ENCODE measurements at places on chromosomes 5 and 9.

DNA sequence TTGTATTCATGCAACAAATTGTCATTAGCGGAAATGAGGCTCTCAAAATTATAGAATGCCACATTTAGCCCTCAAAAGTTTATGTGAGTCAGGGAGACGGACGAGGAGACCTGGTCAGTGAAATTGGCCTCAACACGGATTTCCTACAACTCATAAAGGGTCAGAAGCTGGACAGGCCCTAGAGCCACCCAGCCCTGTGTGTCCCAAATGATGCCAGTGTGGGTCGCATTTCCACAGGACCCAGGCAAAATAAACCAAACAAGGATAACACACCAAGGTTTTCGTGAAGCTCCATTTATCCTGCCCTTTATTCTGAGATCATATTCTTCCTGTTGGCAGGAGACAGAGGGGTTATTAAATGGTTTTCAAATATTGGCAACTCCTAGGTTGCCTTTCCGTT lies 72.0 kb upstream of the COL5A1 start:
- no peak for DNase-seq

- DNase-seq = no peak
Measured at GRCh38 chr5:16383544-16384052, 82.0 kb downstream of the ZNF622 start.

GRCh38 chr5:83375049-83375745 lies 96.3 kb upstream of the VCAN start:
- DNase-seq = no peak

- no peak for DNase-seq
Measured at GRCh38 chr9:124182741-124183140, 75.0 kb upstream of the NEK6 start.

GRCh38 chr5:152619756-152620155 lies 214.7 kb upstream of the NMUR2 start:
- no peak for DNase-seq

- no peak for DNase-seq
Measured at GRCh38 chr9:135565141-135565628, 3.6 kb downstream of the PAEP start.

GRCh38 chr9:26537211-26537610 lies 355.4 kb downstream of the CAAP1 start:
- no peak for DNase-seq

DNA sequence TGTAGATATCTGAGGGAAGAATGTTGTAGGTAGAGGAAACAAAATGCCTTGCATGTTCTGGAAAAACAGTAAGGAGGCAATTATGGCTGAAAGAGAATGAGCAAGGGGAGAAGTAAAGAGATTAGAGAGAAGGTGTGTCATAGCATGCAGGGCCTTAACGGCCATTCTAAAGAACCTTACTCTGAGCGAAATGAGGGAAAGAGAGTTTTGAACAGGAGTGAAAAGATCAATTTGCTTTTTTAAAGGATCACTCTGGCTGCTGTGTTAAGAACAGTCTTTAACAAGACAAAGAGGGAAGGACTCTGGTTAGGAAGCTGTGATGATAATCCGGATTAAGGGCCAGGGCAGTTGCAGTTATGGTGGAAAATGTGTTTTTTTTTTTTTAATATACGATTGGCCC lies 22.6 kb downstream of the PTBP3 start:
- no peak for DNase-seq

GRCh38 chr5:132679717-132680380 lies 6.1 kb downstream of the IL4 start:
- no peak for DNase-seq

DNA sequence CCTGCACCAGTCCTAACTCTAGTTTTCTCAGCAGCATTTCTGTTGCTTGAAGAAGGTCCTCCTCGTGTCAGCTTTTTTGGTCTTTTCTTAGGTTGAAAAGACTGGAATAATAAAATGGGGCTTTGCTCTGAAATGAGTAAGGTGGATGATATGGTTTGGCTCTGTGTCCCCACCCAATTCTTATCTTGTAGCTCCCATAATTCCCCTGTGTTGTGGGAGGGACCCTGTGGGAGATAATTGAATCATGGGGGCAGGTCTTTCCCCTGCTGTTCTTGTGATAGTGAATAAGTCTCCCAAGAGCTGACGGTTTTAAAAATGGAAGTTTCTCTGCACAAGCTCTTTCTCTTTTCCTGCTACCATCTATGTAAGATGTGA lies 53.6 kb downstream of the LIX1 start:
- no peak for DNase-seq

- DNase-seq = no peak
Measured at GRCh38 chr9:109267555-109267954, 53.3 kb downstream of the EPB41L4B start.

DNA sequence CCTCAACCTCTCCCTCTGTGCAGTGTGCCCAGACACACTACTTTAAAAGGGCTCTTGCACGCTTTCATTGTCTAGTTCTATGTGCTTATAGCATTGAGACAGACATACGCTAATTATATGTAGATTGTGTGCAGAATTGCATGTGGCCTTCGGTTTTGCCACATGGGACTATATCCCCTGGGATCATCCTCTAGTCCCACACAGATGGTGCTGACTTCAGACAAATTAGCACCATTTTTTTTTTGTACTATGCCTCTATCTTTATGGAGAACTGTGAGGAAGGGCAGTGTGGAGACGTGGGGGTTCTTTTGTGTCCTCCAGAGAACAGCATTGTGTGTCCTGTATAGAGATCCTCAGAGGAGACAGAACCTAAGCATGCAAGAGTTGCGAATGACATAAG lies 29.3 kb downstream of the PAPPA start:
- DNase-seq = no peak

DNA sequence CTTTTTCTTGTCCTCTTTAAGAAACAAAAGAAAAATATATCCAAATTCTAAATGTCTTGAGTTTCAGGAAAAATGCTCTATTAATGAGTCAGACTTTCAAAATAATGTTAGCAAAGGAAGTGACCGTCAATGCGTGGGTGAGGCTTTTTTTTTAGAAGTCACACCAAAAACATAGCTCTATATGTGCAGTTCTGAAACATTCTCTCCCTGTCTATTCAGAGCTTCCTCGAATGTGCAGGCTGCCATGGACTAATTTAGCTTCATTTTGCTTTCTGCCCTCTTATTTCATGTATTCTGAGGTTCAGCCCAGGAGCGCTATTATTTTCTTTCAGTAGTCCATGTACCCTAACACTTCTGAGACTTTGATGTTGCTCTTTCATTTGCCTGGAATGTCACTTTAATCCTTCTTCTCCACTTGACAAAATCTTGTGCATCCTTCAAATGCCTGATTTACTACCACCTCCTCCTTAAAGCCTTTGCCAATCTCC lies 72.5 kb upstream of the RASA1 start:
- no peak for DNase-seq

GRCh38 chr5:126452477-126452876 lies 29.3 kb downstream of the GRAMD2B start:
- DNase-seq = no peak

- no peak for DNase-seq
Measured at GRCh38 chr9:92525306-92525705, 10.5 kb downstream of the ECM2 start.

DNA sequence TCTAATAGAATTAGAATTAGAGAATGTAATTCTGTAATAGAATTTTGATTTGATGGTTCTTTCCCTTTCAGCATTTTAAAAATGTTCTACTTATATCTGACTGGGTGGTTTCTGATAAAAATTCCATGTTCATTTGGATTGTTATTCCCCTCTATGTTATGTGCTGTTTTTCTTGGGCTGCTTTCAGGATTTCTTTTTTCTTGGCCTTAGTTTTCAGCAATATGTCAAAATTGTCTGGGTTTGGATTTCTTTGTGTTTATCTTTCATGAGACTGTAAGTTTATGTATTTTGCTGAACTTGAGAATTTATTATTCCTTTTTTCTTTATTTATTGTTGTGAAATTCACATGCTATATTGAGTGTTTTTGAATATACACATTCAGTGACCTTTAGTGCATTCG lies 189.1 kb downstream of the RANBP17 start:
- DNase-seq = no peak

DNA sequence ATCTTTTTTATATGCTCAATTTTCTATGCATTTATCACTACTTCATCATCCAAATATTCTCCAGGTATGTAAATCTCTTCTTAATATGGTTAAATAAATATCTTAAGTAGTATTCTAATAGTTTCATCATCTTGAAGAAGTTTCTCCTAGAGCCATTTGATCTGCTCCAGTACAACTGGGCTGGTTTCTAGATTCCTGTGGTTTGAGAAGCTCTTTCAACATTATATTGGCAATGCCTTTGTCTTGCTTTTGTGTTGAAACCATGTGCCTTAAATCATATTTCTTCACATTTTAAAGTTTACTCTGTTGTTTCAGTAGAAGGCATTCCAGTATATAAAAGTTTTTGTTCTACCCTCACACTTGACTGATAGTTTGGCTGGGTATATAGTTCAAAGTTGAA lies 27.6 kb downstream of the MBLAC2 start:
- no peak for DNase-seq

DNA sequence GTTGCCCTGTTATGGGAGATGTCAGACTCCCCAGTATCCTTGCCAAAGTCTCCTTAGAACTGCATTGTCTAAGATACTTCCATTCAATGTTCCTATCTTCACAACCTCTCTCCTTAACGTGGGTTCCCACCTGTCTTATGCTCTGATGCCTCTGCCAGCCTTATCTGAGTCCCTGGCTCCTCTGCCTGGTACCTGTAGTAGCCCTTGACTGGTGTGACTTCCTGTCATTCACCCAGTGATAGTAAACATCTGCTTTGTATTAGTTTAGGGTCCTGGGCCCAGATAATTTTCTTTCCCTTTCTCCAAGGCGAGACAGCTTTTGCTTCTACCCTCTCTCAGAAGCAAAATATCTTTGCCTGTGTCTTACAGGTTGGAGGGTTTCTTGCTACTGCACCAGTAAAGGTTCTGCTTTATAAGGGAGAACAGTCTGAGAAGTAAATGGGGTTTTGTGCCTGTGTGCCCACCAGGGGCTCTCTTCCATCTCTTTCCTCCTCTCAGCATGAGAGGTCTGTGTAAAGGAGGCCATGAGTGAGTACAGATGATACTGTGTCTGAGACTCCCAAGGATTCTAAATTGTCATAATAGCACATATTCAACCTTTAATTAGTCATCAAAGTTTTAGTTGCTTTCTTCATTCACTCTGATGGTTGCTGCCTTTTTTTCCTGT lies 220.8 kb downstream of the PRR16 start:
- no peak for DNase-seq

DNA sequence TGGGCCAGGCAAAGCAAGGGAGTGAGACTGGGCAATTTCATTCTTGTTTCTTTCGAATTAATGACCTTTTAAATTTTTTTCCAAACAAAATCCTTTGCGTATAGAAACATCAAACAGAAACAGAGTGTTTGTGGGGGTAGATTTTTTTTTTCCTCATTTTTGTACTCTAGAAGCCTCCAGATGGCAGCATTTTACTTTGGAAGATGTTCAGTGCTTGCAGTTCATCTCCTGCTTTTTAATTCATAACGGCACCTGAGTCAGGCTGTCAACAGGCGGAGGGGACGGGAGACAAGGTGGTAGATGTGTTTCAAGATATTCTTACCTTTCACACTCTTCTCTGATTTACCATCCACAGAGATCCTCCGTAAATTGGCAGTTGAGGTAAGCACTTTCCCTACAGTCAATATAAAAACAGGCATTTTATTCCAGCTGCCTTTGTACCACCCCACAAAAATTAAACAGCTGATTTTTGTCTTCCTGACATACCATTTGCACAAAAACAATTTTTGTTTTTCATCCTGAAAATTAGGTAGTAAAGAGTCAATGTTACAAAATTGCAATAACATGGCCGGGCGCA lies 99.5 kb upstream of the FBXL17 start:
- DNase-seq = no peak

GRCh38 chr9:134916161-134916665 lies 1.5 kb downstream of the FCN1 start:
- no peak for DNase-seq

DNA sequence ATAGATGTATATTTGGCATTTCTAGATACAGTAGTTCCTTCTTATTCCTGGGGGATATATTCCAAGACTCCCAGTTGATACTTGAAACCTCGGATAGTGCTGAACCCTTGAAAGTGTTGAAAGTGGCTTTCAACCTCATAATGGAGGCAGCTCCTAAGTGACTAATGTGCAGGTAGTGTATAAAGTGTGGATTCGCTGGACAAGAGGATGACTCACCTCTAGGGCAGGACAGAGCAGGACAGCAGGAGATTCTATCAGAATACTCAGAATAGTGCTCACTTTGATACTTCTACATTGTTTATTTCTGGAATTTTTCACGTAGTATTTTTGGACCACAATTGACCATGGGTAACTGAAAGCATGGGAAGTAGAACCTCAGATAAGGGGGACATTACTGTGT lies 1138.9 kb upstream of the WWC1 start:
- DNase-seq = no peak

DNA sequence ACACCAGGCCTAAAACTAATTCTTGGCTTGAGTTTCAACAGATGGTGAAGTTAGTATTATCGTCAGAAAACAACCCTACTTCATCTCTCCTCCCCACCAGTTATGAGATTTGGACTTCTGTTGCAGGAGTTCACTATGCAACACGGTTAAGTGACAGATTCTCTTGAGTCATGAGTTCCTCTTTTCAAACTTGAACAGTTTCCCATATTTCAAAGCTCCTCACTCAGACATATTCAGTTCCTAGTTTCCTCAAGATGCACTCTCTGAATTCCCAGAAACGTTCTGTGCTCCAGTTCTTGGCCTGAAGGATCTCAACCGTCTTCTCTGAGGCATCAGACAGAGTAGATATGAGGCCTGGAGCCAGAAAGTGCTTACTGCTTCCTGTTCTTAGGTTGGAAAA lies 7.3 kb upstream of the PTGER4 start:
- DNase-seq = no peak

DNA sequence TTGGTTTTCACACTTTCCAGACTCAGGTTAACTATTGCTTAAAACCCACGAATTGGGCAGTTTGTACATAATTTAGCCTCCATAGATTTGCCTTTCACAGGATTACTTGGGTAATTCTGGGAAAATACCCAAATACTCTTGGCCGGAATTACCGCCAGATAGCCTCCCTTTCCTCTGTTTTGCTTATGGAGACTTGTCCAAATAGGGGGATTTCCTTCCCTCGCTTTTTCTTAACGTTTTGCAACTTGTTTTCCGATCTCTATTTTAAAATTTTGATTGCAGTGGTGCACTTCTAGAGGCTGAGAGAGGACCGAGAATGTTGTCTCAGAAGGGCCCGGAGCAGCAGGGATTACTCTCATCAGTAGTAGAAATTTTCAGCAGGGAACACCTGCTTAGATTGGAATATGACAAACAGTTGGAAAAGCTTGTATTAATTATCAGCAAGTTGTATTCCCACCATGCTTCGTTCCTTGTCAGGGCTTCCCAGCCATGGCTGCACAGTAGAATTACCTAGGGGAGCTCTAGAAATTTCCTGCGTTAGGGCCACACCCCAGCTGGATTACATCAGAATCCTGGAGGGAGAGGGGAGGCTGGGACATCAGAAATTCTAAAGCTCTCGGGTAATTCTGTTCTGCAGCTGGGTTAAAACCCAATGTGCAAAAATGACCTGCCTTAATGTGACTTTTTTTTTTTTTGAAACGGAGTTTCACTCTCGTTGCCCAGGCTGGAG lies 329.1 kb downstream of the SH3GL2 start:
- DNase-seq = no peak

DNA sequence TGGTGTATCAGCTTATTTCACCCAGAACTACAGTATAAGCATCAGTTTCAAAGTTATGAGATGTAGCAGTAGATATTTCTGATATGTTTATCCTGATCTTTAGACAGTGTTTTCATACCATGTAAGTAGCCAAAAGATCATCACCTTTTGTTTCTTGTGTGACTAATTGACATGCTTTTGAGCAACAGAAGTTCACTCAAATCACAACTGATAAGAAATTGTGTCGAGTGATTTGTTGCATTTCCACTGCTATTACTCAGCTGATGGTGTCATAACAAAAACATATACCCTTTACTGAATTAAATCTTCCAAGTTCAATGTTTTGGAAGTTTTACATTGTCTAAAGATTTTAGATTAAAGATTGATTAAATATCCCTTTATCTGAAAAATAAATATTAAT lies 324.5 kb downstream of the TUSC1 start:
- no peak for DNase-seq
